ENCODE measurements at places on chromosomes 7 and 10.

DNA sequence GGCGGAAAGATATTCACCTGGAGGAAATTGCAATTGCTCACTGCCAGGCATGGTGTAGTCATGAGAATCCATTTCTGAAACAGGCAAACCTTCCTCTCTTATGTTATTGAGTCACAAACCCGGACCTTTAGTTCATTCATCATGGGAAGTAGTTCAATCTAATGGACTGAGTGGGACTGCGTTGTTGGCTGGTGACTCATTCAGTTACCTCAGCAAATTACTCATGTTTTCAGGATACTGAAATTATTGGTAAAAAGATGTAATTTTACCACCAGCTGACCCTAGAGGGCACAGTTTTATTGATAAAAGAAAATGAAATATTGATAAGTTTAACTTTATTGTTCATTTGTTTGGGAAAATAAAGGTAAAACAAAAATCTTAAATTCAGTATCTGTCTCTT, 1194.4 kb upstream of the SORCS1 start:
- DNase-seq = no peak

- peak; percentile 42 for DNase-seq
Observed at GRCh38 chr10:72334196-72334824, 20.4 kb downstream of the DNAJB12 start.

DNA sequence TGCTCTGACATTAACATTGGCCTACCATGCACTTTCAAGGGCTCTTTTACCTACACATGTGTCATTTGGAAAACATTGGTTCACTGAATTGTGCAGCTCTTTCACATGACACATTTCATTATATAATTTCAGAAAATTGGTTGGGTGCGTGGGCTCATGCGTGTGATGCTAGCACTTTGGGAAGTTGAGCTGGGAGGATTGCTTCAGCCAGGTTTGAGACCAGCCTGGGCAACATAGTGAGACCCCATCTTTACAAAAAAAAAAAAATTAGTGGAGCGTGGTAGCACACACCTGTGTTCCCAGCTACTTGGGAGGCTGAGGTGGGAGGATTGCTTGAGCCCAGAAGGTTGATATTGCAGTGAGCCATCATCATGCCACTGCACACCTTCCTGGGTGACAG, 3.9 kb downstream of the TASOR2 start:
- no peak for DNase-seq

- DNase-seq = peak; percentile 17
Observed at GRCh38 chr7:93902777-93903423, 3.5 kb upstream of the GNGT1 start.

DNA sequence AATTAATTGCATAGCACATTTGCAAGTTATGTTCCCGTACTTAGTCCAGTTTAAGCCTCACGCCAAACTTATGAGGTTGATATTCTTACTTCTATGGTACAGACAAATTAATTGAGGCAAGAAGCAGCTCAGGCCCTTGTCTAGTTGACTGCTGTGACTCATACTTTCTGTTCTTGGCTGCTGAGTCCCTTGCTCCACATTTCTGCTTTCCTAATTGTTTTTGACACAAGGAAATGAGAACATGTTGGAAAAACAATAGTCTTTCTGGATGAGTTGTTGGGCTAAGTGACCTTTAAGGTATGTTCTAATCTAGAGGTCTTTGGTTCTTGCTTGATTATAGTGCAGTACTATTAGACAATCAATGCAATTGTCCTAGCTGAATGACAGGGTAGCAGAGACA, 331.8 kb downstream of the NRG3 start:
- no peak for DNase-seq

DNA sequence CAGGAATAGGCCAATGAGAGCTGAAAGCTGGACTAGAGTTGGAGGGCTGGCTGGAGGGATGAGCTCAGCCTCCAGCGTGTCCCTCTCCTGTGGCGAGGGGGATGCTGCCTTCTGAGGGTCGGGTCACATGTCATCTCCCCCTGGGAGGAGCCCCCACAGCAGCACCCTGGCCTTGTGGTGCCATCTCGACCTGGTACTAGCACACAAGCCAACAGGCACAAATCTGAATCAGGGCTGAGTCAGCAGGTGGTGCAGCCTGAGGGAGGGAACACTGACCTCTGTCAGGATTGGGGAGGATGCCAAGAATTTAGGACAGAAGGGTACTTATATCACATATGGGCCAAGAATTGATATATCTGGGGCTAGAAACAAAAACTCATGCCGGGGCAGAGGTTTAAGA, 280.4 kb downstream of the CELF2 start:
- DNase-seq = no peak
